ENCODE measurements at places on chromosomes 6 and 20.

- no peak for DNase-seq
Measured at GRCh38 chr6:2752477-2753109, 1.9 kb upstream of the MYLK4 start.

DNA sequence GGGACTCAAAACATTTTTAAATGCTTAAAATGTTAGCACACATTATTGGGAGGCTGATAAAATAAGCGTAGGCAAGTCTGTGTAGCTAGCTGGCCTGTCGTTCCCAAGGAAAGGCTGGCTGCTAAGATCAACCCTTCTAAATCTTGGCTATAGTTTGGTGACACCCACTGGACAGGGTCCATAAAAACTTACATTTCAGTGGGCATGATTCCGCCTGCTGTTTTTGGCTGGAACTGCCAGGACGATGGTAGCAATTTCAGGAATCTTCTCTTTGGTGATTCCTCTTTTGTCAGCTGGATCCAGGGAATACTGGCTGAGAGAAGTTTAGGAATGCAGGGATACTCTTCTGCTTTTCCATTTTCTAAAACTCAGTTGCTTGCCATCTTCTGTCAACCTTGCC lies 162.2 kb downstream of the NKAIN2 start:
- peak; percentile 10 for DNase-seq

- DNase-seq, result no peak
Measured at GRCh38 chr6:150765067-150765764, 100.3 kb upstream of the MTHFD1L start.

DNA sequence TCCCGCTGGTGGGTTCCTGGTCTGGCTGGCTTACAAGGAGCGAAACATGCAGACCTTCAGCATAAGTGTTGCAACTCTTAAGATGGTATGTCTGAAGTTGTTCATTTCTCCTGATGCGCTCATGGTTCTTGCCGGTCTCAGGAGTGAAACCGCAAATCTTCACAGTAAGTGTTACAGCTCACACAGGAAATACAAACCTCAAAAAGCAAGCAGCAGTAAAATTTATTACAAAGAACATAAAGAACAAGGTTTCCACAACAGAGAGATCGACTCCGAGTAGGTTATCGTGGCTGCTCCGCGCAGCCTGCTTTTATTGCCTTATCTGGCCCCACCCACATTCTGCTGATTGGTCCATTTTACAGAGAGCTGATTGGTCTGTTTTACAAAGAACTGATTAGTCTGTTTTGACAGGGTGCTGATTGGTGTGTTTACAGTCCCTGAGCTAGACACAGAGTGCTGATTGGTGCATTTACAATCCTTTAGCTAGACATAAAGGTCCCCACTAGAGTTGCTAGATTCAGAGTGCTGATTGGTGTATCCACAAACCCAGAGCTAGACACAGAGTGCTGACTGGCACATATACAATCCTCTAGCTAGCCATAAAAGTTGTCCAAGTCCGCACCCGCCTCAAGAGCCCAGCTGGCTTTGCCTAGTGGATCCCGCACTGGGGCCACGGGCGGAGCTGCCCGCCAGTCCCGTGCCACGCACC lies 39.2 kb downstream of the TRIM27 start:
- DNase-seq, result peak; percentile 66

GRCh38 chr20:63545814-63546213 lies 1.7 kb downstream of the SRMS start:
- DNase-seq, result no peak

GRCh38 chr6:108565091-108565766 lies 4.5 kb downstream of the FOXO3 start:
- DNase-seq, result peak; percentile 84

- no peak for DNase-seq
Measured at GRCh38 chr6:153216789-153217188, 85.7 kb upstream of the RGS17 start.

- no peak for DNase-seq
Measured at GRCh38 chr6:85464260-85464644, 14.4 kb downstream of the NT5E start.

DNA sequence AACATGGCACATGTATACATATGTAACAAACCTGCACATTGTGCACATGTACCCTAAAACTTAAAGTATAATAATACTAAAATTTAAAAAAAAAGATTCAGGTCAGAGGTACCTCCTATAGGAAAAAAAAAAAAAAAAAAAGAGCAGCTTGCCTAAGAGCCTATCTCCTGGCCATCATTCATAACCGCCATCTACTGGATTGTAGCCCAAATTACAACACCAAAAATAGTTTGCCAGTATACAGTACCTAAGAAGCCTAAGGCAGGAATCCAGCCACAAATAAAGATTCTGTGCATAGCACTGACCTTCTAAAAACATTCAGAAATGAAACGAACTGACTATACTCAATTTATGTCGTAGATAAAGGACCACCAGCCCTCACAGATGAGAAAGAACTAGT lies 438.4 kb upstream of the ADGRB3 start:
- peak; percentile 1 for DNase-seq

DNA sequence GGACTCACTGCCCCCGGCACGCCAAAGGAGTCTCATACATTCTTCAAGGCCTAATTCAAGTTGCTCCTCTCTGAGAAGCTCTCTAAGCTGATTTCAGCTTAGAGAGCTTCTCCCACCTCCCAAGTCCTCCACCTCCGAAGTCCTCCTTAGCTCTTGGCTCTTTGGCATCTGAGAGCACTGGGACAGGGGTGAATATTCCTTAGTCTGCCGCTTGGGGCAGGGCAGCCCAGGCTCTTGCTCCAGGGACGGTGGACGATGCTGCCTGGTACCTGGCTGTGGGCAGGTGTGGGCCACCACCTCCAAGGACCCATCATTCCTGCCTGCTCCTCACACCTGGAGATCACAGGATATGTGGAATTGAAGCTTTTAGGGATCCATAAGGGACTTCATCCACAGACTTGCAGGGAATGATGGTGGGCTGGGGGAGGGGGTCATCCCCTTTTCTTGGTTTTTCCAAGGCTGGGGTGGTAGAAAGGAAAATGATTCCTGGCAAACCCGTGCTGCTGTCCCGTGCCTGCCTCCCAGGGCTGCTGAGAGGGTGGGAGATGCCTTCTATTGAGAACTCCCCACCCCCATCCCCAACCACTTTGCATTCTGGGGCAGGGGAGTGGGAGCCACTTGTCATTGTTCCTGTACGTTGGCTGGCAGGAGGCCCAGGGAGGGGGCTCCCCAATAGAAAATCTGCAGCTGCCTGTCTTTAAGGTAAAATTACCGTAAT lies 57.4 kb downstream of the ARHGAP40 start:
- DNase-seq, result peak; percentile 46

- DNase-seq, result no peak
Measured at GRCh38 chr6:71621918-71622519, 264.3 kb upstream of the RIMS1 start.

GRCh38 chr6:21756487-21756886 lies 162.9 kb downstream of the SOX4 start:
- DNase-seq, result no peak

- DNase-seq, result no peak
Measured at GRCh38 chr6:88563277-88563625, 397.1 kb upstream of the CNR1 start.

DNA sequence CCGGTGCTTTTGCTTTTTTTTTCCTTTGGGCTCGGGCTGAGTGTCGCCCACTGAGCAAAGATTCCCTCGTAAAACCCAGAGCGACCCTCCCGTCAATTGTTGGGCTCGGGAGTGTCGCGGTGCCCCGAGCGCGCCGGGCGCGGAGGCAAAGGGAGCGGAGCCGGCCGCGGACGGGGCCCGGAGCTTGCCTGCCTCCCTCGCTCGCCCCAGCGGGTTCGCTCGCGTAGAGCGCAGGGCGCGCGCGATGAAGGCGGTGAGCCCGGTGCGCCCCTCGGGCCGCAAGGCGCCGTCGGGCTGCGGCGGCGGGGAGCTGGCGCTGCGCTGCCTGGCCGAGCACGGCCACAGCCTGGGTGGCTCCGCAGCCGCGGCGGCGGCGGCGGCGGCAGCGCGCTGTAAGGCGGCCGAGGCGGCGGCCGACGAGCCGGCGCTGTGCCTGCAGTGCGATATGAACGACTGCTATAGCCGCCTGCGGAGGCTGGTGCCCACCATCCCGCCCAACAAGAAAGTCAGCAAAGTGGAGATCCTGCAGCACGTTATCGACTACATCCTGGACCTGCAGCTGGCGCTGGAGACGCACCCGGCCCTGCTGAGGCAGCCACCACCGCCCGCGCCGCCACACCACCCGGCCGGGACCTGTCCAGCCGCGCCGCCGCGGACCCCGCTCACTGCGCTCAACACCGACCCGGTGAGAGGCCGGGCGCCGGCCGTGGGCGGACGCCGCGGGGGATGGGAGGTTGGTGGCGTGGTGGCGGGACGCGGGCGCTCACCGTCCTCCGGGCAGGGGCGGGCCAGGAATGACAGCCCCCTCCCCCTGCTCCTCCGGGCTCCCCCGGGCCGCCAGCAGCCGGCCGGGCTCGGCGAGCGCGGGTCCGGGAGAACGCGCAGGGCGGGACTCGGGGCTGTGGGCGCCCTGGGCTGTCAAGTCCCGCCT lies 606 bp downstream of the ID4 start:
- no peak for DNase-seq

GRCh38 chr20:60108397-60108796 lies 150.2 kb downstream of the CDH26 start:
- no peak for DNase-seq

DNA sequence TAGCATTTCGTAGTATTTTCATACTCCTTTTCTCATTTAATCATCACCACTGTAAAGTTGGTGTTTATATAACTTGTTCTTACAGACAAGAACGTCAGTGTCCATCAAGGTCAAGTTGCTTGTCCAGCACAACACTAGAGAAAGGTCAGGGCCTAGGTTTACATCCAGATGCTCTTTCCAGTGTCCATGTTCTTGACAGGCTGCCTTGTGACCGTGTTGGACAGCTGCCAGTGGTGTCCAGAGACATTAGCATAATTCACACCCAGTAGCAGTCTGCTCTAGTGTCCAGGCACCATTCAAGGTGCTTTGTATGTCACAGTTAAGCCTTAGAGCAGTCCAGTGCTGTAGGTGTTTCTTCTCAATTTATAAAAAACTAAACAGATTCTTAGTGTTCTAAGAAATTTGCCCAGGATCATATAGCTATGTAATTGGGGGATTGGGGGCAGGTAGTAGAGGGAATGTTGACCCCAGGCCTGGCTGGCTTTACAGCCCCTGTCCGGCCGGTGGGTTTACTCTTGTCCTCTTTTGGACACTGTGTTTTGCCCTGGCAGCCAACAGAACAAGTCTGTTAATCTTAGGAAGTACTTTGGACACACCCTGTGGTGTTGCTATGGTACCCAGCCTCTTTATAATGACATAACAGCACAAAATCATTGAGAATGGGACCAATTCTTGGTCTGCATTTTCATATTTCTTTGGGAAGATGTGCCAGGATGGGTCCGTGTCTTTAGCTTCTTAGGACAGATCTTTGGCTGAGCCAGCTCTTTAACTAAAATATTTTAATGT lies 8.0 kb downstream of the STK35 start:
- peak; percentile 66 for DNase-seq
